ENCODE measurements at places on chromosomes 7 and 10.

DNA sequence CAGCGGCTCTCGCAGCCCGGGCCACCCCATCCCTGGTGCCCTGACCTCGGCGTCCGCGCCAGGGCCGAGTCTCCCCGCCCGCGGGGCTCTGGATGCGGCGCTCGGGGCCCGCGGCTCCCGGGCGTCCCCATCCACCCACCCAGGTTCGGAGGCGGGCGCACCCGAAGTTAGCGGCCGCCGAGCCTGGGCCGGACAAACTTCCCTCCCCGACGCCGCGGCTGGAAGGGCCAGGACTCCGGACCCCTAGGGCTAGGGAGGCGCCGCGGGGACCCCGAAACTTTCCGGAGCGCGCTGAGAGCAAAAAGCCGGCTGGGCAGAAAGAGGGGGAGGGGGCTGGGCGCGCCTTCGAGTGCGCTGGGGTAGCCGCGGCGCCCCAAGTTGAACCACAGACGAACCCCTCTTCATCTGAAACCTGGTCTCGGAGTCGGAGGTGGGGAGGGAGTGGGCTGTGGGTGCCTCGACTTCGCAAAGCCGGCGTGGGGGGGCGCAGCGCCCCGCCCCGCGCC lies 3.7 kb upstream of the ELFN1 start:
- no peak for DNase-seq

DNA sequence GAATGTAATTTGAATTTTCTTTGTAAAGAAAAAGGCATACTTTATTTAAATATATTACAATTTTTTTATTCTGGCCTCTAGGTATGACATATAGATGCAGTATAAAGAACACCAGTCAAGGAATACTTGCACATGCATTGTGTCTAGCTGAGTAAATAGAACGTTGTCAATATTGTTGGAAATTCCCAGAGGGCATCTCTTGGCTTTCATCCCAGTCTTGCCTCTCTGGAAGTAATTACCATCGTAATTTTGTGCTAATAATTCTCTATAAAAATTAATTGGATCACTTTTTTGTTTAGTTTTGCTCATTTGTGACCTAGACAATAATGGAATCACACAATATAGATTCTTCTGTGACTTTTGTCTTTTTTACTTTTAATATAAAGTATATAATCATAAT lies 1052.3 kb upstream of the CELF2 start:
- DNase-seq: no peak

DNA sequence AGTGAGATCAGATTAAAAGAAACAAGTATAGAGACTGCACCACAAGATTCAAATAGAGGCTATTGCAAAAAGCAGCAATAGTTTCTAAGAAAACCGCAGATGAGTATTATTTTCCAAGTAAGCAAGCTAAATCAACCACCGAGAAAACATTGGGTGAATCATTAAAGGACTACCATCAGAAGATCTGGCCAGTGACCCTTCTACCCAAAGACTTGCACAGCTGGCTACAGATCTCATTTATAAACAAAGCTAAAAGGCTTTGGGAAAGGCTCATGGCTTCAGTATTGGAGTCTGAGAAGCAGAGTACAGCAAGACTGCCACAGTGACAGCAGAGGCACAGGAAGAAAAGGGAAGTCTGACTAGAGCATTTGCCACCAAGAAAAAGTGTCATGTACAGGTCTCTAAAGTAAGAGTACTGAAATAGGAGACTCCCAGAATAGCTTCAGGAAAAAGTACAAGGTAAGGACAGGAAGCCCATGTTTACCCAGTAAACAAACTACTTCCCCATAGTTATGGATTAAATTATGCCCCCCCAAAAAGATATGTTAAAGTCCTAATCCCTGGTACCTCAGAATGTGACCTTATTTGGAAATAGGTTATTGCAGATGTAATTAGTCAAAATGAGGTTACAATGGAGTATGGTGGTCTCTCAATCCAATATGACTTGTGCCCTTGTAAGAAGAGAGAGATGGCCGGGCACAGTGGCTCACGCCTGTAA lies 19.0 kb downstream of the STEAP1 start:
- peak; percentile 7 for DNase-seq

GRCh38 chr7:2614631-2615330 lies 17.0 kb upstream of the TTYH3 start:
- DNase-seq: no peak

GRCh38 chr10:84935772-84936171 lies 607.4 kb downstream of the CCSER2 start:
- DNase-seq: no peak
